CD4-positive, alpha-beta T cell treated with Interleukin-2 at 100 ng/mL for 4 hours (primary cell): ENCODE measurements at places on chromosomes 1 and 21.

DNA sequence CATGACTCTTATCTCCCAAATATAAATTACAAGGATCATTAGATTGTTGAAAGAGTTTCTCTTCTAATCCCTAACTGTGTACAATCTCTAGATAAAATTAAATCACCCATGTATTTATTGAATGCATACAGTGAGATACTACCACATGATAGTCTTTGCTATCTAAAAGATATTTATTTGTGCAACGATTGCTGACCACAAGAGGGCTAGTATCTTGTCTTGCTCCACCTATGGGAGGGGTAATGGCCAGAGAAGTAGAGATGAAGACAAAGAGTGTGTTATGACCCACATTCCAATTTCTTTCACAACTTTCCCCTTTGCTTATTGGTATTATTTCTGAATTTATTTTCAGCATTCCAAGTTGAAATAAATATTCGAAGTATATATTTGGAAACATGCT, 13.7 kb downstream of the PYHIN1 start:
- no peak for DNase-seq

- DNase-seq = no peak
Observed at GRCh38 chr1:236287757-236288619, 6.2 kb upstream of the ERO1B start.

DNA sequence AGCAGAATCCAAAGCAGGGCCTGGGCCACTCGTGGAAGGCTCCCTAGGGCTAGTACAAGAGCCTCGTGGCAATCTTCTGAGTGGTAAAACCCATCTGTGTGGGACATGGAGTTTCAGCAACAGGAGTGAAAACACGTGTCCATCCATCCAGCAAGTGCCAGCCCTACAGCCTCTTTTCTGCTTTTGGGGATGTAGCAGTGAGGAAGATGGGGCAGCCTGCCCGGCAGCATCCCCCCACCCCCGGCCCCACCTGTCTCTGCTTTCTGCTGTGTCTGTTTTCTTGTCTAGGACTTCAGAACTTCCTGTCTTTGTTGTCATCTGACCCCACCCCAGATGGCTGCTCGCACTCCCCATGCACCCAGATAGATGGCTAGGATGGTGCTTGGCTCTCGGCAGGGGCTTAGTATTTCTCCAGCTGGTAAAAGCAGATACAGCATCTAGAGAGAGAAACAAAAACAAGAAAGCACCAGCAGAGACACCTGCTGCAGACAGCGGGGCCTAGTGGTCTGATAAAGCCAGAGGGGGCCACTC, 1.5 kb downstream of the CPTP start:
- DNase-seq = no peak

DNA sequence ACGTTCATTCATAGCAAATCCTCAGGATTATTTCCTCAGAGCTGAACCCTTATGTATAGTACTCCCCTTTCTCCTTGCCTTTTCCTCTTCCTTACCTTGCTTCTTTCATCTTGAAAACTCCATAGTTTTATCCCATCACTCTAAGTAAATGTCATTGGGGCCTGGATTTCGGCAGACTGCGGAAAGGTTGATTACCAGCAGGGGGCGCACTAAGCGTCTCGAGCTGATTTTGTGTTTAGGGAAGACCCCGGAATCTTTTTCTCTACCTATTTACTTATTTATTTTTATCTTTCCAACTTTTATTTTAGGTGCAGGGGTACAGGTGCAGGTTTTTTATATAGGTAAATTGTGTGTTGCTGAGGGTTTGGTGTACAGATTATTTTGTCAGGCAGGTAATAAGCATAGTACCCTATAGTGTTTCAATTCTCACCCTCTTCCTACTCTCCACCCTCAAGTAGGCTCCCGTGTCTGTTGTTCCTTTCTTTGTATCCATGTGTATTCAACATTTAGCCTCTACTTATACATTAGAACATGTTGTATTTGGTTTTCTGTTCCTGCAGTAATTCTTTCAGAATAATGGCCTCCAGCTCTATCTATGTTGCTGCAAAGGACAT, 11.4 kb upstream of the MTARC1 start:
- peak; percentile 34 for DNase-seq

DNA sequence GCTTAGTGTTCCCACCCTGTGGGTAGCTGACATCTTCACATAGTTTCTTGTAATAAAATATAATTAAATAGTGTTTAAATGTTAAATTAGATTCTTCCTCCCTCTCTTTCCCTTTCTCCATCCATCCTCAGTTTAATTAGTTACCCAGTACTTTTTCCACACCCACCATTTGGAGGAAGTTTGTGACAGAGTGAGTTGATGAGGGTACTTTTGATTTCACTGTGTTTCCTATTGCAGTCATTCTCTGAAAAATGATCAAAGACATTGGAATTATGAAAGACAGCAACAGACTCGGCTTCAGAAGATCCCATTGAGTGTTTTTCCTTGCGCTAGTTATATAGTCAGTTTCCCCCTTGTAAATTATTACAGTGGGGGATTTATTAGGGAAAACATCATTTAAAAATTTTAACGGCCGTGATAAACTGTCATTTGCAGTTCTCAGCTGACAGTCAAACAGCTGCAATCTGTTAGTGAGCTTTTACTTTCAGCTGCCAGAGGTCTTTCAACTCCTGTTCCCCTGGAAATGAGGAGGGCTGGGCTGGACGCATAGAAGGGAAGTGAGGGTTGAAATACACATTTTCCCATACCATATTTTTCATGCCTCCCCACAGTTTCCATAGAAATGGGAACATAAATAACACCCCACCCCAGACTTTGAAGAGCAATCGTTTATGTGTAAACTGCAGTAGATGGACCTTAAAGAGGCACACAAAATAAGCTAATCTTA, 61.3 kb upstream of the CACYBP start:
- DNase-seq = peak; percentile 9

GRCh38 chr1:76807543-76808260, 59.6 kb upstream of the ST6GALNAC5 start:
- DNase-seq = no peak

DNA sequence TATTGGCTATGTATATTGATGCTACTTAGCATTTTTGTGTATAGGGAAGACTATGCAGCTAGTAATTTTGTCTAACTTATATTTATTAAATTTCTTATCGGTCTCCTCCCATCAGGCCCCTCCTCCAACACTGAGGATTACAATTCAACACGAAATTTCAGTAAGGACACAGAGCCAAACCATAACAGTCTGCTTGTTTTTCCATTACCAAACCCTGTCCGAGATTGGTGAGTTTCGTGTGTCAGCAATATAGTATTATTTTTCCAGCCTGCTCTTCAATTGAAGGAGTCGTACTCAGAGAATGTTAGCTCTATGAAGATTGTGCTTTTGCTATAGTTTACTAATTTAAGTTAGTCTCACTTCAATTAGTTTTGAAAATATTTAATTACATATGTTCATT, 1495.3 kb downstream of the MRPL39 start:
- DNase-seq = no peak

GRCh38 chr1:2912424-2913061, 108.7 kb upstream of the ACTRT2 start:
- DNase-seq = no peak

DNA sequence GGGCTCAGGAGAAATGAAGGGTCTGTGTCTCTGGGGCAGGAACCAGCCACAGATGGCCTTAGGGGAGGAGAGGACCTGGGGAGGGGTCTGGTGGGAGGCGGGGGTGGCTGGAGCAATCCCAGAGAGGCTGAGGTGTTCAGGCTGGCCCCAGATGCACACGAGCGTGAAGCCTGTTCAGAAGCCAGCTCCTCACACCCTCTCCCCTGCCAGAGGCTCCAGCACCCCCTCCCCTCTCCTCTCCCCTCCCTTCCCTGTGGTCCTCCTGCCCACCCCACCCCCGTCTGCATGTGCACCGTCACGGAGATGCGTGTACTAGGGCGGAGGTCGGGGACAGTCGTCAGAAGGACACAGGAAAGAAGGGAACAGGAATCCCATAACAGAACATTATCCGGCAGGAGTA, 115.0 kb upstream of the COL6A1 start:
- DNase-seq = no peak
